ENCODE measurements at places on chromosomes 7 and 10. TPM values are rescaled to one million over a fixed set of nuclear protein-coding genes. Genes with fewer than 3 reads are reported as not detected.

The DYDC1 gene
- not detected for total RNA-seq

DNA sequence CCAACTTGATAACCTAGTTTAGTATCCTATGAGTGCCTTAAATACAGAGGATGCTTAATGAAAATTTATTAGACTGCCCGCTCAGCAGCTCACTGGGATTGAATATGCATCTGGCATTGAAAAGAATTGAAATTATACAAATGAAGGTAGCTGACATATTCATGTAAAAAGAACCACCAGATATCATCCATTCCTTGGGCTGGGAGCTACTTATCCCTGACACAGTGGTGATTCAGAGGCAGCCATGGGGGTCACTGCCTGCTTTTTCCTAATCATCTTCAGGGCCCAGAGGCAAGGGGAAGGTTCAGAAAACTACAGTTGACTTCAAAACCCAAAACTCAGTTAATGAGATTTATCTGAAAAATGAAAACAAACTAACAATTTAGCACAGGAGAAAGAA is 120.9 kb downstream of the TRIL start:
- no peak for DNase-seq

GRCh38 chr7:22332461-22332870 is 24.5 kb downstream of the RAPGEF5 start:
- no peak for DNase-seq

- peak; percentile 88 for DNase-seq
These were observed 102.1 kb upstream of the ANLN start for GRCh38 chr7:36287371-36288241.

The PAX4 gene
- total RNA-seq: not detected

DNA sequence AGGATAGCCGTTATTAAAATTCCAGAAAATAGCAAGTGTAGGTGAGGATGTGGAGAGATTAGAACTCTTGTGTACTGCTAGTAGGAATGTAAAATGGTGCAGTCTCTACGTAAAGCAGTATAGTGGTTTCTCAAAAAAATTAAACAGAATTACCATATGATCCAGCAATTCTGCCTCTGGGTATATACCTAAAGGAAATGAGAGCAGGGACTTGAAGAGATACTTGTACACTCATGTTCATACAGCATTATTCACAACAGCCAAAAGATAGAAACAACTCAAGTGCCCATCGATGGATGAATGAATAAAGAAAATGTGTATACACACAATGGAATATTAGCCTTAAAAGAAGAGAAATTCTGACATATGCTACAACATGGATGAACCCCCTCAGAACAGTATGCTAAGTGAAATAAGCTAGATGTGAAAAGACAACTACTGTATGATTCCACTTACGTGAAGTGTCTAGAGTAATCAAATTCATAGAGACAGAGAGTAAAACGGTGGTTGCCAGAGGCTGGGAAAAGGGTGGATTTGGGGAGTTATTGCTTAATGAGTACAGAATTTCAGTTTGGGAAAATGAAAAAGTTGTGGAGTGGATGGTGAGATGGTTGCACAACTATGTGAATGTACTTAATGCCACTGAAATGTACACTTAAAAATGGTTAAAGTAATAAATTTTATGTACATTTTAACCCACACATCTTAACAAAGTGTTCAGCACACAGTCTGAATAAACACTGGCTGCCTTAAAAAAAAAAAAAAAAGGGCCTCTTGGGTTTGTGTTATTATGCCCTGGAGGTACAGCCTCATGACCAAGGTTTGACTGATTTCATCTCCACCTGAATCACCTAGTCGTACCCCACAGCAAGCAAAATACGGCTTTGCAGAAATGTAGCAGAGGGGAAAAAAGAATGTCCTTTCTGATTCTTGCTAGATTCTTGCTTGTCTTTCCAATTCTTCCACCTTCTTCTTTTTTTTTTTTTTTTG is 26.2 kb downstream of the BUB3 start:
- no peak for DNase-seq

- no peak for DNase-seq
These were observed 254.5 kb upstream of the RNF32 start for GRCh38 chr7:156386097-156386496.

DNA sequence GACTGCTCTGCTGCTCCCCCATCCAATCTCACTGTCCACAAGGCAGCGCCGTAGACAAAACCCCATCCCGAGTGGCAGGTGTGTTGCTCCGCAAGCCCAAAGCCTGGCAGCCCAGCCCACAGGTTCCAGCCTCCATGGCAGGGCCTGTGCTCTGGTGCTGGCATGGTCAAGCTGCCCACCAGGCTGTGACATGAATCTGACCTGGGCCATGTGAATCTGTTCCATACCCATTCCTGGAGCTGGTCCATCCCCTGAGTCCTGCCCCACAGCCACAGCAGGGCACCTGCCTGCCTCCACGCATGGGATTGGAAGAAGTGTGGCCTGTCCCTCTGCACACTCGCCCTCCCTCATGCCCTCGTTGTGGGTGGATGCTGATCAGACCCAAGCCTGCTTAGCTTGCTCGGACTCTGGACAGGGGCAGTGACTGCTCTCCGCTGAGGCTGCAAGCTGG is 128.8 kb downstream of the PTPN20 start:
- DNase-seq: no peak

GRCh38 chr10:71077796-71078453 is 134.4 kb upstream of the UNC5B start:
- no peak for DNase-seq

- no peak for DNase-seq
These were observed 77.9 kb downstream of the GLI3 start for GRCh38 chr7:42159130-42159529.

GRCh38 chr10:9634466-9634865 is 1383.2 kb upstream of the CELF2 start:
- peak; percentile 39 for DNase-seq

- DNase-seq: no peak
These were observed 4.7 kb downstream of the DNAH11 start for GRCh38 chr7:21547501-21547900.

The GUSB gene
- total RNA-seq: 20.8 TPM

The TEX36 gene
- not detected for total RNA-seq

DNA sequence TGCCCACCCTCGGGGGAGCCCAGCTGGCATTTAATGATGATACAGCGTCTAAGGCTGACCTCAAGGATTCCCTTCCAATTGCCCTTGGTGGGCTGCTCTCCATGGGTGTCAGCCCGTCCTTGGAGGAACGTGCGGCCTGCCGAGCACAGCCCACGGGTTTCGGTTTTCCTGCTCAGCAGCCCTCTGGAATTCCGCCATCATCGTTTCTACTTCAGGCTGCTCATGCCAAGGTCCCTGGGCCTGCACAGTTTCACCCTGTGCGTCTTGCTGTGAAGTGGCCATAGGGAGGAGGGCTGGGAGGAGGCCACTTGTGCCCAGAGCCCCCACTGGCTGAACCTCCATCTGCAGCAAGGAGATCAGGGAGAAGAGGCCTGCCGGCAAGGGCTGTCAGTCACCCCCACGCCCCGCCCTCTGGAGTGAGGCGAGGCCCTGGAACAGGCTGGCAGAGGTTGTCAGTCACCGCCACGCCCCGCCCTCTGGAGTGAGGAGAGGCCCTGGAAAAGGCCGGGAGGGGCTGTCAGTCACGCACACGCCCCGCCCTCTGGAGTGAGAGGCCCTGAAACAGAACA is 82.8 kb downstream of the CHST15 start:
- DNase-seq: no peak

GRCh38 chr7:121618182-121618581 is 222.1 kb upstream of the FAM3C start:
- no peak for DNase-seq

The PON1 gene
- not detected for total RNA-seq

The ARHGEF5 gene
- 0.70 TPM for total RNA-seq

The HOXA11 gene
- total RNA-seq: 1.7 TPM

- no peak for DNase-seq
These were observed 19.2 kb downstream of the DUSP5 start for GRCh38 chr10:110516815-110517492.

The CHST15 gene
- 30.0 TPM for total RNA-seq
